ENCODE measurements at places on chromosomes 5 and 9.

DNA sequence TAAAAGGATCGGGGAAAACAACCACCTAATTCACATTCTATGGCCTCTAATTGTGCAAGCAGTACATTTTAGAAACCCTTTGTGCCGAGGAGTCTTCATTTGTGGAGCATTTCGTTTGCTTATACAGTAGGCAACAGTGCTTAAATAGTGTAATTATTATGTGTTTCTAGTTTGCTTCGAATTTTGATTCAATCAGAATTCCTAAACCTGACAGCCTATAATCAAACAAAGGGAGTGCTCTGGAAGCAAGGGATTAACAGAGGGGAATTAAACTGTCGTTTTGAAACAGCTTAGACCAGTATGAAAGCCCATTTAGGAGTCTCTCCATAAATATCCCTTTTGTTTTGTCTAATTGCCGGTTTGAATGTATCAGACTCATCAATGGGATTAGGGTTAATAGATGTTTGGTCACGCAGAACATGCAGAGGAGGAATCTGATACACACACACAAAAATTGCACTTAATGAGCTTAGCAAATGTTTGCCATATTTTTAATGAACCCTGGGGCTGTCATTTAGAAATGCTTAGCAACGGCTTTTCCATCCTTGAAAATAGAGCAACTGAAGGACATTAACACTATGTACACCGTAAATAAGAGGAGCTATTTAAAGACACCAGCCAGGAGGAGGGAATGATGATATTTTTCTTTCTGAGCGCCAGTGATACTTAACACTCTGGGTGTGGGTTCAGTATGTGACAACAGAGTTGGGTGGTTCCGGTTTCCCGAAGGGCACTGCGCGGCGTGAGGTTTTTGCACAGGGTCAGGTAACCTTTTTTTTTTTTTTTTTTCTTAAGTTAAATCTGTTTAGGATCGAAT, 404.7 kb downstream of the TLE4 start:
- DNase-seq: no peak

DNA sequence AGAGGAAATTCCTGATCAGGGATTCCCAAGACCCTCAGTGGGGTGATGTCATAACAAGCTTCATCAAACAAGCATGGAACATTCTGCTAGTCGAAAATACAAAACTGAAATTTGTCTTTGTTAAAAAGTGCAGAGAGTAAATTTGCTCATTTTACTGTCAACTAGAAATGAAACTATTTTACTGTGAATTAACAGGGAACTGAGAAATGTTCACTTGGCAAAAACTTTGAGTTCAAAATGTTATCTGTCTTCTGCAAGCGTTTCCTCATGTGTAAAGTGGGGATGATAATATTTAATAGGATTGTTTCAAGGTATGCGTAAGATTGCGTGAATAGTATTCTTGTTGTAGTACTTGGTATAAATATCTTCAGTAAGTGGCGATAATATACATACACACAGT, 45.4 kb downstream of the ALDH1A1 start:
- DNase-seq: no peak

DNA sequence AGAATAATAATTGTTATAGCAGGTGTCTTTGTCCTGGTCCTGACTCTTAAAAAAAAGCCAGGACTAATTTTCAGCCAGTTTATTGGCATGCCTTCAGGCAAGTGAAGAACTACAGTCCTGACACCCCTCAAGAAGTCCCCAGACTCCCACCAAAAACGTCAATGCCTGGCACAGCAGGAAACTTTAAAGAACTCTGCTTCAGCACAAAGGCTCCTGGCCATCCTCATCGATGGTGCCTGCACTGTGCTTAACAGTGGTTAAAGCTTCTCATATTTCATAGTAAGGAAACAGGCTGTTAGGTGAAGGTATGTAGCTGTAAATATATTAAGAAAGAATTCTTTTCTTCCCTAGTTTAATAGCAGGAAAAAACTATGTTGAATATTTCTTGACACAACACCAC, 280.1 kb upstream of the PUM3 start:
- DNase-seq: no peak

GRCh38 chr9:89579741-89580385, 24.9 kb upstream of the GADD45G start:
- no peak for DNase-seq

DNA sequence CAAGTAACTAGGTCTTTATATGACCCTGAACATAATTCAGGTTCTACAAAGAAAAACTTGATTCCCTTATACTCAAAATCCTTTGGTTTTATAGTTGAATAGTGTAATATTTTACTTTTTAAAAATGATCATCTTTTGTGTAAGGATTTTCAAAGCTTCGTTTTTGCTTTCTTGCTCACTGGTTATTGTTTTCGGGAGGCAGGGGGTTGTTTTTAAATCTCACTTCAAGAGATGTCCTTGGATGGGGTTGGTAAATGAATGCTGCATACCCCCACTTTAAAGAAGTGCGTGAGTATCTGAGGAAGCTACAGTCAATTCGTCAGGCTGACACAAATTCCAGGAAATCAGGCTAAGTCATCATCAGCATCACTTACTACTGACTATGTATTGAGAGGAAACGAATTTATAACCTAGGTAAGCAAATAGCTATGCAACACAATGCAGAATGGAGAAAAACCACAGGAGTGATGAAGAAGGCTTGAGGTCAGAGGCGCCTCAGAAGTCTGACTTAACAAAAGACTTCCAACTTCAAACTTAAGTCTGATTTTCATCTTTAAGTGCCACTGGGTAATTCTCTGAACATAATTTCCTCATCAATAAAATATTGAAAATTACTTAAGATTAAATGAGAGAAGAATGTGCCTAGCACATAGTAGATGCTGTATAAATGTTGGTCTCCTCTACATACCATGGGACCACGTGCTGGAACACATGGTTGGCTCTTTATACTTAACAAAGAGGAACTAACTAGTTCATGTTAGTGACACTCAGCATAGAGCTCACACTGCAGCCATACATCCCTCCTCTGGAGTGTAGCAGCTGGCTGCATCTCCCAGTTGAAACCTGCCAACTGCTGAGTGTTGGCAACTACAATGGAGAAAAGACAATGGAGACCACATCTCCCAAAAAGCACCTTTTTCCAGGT, 106.0 kb upstream of the KIF2A start:
- no peak for DNase-seq

DNA sequence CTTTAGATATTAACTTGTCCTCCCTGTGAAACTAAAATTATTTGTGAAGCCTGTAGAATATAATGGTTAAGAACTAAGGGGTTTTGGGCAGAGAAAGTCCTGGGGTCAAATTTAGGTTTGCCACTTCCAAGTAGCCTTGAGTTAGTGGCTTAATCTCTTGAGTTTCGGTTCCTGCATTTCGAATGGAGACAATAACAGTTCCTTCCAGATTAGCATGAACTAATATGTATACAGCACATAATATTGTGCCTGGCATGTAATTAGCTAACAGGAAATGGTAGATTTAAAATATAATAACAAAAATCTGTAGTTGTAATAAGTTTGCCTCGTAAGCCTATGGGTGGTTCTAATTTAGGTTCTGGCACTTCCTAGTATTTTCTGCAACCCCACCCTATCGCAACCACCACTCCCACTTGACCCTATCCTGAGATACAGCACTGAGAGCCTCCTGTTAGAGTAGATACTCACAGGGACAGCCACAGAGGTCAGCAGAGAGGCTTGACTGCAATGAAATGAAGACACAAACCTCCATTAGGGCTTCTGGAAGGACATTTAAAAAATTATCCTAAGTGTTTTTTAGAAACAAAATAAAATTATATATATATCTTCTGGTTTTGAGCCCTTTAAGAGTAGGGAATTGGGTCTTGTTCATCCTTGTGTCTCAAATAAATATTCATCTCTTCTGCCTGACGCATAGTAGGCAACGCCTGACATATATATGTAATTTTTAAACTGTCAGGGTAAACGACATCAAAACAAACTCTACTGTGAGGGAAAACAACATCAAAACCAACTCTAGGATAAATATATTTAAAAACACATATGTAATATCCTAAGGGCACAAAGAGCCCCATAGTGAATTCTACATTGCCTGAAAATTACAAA, 8.5 kb downstream of the SPINK9 start:
- no peak for DNase-seq

Measured in activated CD8-positive, alpha-beta memory T cell treated with anti-CD3 and anti-CD28 coated beads for 1 hour (primary cell).